ENCODE measurements at places on chromosomes 3 and 15.
A peak's percentile ranks its signal among the peaks of the same experiment; 100 is the strongest.

- ATAC-seq, result no peak
Measured at GRCh38 chr3:104257486-104257885, 1109.2 kb upstream of the ALCAM start.

GRCh38 chr3:171824116-171824515 is 13.8 kb upstream of the PLD1 start:
- ATAC-seq, result no peak

DNA sequence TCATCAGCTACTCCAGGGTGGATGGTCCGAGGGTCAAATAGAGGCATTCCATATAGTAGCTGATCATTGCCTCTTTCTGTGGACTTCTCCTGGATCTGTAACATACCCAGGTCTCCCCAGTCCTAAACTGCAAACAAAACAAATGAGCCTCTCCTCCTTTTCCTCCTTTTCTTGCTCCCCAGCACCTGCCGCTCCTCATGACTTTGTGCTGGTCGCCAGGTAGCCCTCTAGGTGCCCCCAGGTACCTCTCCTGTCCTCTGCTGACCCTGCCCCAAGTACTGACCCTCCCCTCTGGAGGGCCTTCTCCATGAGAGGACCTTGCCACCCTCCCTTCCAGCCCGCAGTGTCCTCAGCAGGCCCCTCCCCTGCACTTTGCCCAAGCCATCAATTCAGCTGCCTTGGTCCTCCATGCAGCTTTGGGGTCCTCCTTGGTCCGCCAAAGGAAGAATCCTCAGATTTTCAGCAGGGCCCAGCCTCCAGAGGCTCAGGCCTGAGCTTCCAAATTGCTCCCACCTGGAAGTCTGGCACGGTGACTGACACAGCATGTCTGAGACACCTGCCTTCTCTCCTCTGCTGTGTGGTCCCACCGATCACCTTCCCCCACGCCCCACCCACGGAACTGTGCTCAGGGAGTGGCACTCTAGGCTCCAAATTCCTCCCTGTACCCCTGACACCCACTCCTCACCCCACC is 111.0 kb downstream of the LRRK1 start:
- no peak for ATAC-seq

- no peak for ATAC-seq
Measured at GRCh38 chr3:42660898-42661297, 7.4 kb downstream of the ZBTB47 start.

GRCh38 chr3:181868576-181869082 is 156.9 kb downstream of the SOX2 start:
- ATAC-seq, result no peak

GRCh38 chr15:28946803-28947202 is 61.0 kb downstream of the APBA2 start:
- ATAC-seq, result no peak

GRCh38 chr3:70999730-71000129 is 583.8 kb downstream of the FOXP1 start:
- ATAC-seq, result peak; percentile 63

- no peak for ATAC-seq
Measured at GRCh38 chr3:123750659-123751420, 133.3 kb downstream of the MYLK start.

- no peak for ATAC-seq
Measured at GRCh38 chr3:188801393-188801792, 370.4 kb upstream of the TPRG1 start.

GRCh38 chr3:133991209-133991608 is 38.5 kb downstream of the SLCO2A1 start:
- no peak for ATAC-seq

DNA sequence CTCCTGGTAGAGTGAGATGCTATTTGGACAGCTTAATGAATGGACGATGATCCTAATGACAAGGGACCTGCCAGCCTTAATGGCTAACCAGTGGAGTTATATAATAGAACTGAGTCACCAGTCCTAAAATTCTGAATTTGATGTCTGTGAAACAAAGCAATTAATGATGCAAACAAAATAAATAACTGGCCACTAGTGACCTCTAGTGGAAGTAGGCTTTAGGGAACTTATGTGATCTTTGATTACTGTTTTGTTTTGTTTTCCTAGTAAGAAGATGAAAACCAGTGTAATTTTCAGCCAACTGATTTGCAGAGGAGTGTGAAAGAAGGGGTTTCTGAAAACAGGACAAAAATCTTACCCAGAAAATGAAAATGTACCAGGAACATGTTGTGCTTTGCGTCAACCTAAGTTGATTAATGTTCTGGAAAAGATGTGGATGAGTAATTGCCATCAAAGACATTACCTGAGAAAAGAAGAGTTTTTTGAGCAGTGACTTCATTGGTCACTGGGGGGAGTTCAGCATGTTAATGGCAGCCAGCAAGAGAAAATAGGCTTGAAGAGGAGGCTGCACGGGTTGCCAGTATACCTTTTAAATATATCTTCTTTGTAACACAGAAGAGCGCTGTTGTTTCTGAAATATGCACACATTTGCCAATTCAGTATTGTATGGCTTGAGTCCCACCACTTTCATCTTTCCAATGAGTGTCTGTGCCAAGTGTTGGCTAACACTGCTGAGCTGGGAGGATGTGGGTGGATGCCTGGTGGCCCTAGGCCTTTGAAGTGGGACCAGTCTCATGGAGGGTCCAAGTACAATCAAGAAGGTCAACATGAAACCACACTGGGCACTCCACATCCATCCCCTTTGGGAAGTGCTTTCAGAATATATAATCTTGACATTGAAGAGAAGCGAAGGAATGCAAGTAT is 9.3 kb downstream of the VEPH1 start:
- ATAC-seq, result no peak

GRCh38 chr15:52726195-52726594 is 47.0 kb upstream of the ATOSA start:
- no peak for ATAC-seq

DNA sequence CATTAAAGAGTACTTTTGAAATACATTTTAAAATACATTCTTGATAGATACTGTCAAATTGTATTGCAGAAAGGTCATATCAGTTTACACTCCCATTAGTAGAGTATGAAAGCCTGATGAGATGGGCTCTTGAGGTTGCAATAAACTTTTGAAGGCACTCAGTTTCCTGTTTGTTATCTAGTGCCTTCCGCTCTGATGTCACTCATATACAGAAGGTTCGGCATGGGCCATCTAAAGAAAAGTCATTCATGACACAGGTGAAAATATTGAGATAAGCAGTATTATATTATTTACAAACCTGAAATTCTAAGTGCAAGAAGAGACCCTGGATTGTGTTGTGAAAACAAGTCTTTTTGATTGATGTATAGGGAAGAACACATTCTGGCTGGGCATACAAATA is 36.5 kb upstream of the DENND4A start:
- no peak for ATAC-seq

DNA sequence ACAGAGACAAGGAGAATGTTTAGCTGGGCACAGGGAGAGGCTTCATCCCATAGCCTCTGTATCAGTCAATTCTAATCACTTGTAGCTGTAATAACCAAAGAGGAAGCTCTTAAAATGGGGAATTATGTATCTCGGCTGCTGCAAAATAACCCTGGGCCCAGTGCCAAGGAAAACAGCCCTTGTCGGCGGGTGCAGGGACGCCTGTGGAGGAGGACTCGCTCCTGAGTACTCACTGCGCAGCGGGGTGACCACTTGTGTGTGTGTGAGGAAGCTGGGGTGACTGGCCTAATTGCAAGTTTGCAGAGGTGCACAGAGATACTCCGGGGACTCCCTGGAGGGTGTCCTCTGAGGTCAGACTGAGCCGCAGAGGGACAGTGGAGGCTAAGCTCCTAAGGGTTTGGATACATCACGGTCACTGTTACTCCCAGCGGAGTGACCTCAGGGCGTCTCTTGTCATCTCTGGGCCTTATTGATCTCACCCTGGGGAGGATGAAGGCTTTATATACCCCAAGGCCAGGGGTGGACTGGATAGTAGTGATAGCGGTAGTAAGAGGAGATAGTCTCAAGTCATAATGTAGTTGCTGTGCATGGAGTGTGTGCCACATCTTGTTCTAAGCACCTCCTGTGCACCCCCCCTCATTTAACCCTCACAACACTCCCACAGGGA is 37.2 kb downstream of the SLC6A6 start:
- ATAC-seq, result no peak

GRCh38 chr3:114626751-114627150 is 332.9 kb downstream of the TIGIT start:
- no peak for ATAC-seq

GRCh38 chr3:144244662-144245061 is 273.0 kb downstream of the DIPK2A start:
- ATAC-seq, result no peak

DNA sequence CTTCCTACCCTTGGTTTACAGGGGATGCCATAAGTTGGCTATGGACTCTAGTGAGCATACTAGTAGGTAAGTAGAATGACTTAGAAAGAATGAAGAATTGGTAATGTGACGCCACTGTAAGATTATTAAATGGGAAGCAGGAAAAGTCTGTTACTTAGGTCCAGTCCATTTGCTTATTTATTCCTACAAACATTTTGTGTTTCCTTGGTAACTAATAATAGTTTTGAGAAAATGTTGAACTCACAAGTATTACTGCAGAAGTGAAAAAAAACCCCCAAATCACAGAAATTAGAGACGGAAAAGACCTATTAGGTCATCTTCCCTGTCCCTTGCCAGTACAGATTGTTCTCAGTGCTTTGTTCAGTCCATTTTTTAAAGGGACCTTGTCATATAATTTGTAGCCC is 63.5 kb downstream of the CMSS1 start:
- ATAC-seq, result no peak

GRCh38 chr3:53750253-53751210 is 95.7 kb downstream of the CHDH start:
- ATAC-seq, result no peak

DNA sequence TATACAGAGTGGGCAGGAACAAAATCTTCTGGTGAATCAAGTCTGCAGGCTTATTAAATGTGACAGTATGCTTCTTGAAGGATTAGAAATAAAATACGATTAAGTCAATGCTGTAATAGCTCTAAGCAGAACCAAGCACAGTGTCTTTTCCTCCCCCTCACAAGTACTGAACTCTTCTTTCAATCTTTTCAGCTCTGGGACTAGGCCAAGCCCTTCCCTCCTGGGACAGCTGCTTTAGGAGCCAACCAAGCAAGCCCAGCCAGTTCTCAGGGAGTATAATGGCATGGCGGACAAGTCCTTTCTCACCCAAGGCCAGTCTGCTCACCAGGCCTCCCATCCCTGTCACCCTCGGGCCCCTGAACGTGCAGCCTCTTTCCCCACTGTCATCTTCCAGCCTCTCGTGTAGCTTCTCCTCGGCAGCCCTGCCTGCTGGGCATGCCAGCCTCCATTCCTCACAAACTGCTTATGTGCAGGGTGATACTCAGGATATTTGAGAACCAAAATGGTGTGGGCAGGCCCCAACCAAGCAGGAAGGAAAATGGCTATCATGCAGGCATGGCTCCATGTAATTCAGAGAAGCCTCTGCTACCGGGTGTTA is 8.4 kb upstream of the PPP1R2 start:
- peak; percentile 61 for ATAC-seq

- no peak for ATAC-seq
Measured at GRCh38 chr3:38582941-38583645, 66.4 kb downstream of the SCN5A start.

GRCh38 chr3:170813266-170813665 is 56.7 kb downstream of the RPL22L1 start:
- no peak for ATAC-seq

DNA sequence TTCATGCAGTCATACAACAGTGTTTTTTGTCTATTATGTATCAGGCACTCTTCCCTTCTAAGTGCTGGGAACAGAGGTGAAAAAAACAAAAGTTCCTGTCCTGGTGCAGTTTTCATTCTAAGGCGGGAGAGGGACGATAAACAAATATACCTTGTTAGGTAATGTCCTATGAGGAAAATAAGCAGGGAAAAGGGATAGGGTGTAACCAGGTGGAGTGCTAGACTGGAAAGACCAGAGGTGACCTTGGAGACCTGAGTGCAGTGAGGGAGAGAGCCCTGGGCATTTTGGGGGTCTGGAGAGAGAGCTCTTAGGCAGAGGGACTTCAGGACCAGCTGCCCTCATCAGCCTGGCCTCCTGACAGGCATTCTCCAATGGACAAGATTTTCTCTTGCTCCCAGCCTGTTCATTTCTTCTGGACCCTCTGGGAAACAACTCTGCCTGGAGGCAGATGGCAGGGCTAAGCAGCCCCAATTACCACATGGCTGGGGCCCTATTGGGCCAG is 97.2 kb upstream of the TJP1 start:
- no peak for ATAC-seq

- no peak for ATAC-seq
Measured at GRCh38 chr3:40550167-40550566, 25.4 kb downstream of the ZNF621 start.

DNA sequence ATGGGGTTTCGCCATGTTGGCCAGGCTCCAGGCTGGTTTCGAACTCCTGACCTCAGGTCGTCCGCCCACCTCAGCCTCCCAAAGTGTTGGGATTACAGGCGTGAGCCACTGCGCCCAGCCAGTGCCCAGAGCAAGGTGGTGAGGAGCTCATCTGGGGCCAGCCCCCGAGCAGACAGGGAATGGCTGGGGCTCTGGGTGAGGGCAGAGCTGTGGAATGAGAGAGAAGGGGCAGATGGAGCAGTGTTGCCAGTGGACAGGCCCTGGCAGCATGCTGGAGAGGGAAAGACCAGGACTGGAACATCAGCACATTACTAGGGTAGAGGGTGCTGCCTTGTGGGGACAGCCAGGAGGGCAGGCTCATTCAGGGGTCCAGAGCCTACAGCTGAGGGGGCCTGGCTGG is 37.1 kb upstream of the LIMD1 start:
- ATAC-seq, result no peak

DNA sequence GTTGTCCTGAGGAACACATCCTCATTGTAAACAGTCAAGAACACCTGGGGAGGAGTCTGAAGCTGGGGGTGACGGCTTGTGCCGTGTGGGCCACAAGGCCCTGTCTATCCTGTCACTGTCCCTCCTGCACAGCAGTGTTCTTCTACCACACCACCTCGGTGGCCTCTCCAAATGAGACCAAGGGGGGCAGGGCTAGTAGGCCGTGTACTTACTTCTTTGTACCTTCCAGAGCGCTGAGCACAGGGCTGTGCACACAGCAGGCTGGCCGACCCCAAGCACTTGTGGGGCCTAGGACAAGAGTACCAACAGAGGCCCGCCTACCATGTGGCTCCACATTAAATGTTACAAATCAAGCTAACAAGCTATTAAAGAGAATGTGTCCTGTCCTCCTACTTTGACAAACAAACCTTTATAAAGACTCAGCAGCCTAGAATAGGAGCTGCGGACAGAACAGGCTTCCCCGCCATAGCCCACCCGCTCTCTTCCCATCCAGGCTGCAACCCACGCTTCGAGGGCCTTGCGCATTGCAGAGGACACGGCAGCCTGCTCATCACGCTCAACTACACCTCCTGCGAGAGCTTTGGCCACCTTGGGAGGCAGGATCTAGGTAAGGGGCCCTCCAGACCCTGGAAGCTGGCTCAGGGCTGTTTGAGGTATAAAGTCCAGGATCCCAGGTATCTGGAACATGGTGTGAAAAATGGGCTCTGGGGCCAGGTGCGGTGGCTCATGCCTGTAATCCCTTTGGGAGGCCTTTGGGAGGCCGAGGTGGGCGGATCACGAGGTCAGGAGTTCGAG is 30.5 kb downstream of the MELTF start:
- no peak for ATAC-seq

DNA sequence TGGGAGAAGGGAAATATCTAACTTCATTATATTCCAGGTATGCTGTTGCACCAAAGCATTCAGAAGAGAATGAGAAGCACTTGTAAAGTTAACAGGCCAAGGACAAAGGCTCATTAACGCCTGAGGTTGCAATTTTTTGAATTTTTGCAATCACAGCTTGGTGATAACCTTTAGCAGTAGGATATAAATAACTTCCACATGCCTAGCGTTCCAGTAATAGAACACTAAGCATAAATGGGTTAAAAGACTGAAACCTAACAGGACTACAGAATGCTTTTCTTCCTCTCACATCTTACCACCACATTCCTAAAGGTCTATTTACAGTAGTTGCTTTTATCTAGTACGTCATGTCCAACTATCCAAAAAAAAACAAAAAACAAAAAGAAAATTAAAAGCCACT is 57.4 kb upstream of the IMPG2 start:
- no peak for ATAC-seq

Measured in esophagus mucosa (tissue), 1 donor.